T-helper 22 cell (primary cell): ENCODE measurements at places on chromosomes 2 and 18.

DNA sequence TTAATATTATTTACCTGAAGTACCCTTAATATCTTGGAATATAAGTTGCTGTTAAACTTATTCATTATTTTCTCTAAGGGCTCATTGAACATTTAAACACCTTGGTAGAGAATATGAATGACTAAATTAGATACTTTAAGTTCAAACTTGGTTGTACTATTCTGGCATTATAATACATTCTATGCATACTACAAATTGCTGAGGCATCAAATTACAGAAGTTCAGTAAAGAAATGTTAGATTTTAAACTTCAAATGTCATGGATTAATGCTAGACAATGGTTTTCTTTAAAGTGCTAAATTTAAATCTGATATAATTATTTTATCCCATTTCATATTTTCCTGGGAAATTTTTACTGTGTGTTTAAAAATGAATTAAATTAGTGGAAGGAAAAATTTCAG, 63.1 kb downstream of the CDCA7 start:
- DNase-seq = no peak

DNA sequence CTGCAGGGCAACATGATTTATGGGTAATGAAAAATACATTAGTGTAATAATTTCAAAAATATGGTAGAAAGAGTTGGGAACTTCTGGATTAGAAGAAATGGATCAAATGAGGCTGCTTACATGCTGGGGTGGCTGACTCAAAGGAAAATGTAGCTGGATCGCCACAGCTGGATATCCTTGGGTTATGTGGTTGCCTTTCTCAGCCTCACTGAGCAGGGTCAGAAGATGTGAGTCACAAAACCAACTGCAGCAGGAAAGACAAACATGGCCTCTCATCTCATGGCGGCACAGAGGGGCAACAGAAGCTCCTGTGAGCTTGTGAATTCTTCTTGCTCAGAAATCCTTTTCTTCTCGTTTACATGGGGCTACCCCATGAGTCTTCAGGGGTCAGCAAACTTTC, 317.1 kb upstream of the SPRED2 start:
- no peak for DNase-seq

DNA sequence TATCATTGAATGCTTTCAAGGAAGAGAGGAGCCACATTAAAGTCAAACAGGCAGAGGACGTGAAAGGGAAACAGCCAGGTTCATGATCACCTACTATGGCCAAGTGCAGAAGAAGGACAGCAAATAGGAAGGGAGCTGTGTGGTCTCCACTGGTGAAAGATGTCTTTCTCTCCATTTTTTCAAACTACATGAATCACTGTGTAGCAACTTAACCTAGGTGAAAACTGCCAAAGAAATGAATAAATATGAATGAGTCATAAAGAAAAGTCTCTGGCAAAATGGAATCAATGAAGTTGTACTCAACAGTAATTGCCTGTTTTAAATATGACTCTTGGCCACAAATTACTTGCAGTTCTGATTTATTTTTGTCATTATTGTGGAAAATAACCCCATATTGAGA, 452.6 kb upstream of the PKDCC start:
- no peak for DNase-seq

DNA sequence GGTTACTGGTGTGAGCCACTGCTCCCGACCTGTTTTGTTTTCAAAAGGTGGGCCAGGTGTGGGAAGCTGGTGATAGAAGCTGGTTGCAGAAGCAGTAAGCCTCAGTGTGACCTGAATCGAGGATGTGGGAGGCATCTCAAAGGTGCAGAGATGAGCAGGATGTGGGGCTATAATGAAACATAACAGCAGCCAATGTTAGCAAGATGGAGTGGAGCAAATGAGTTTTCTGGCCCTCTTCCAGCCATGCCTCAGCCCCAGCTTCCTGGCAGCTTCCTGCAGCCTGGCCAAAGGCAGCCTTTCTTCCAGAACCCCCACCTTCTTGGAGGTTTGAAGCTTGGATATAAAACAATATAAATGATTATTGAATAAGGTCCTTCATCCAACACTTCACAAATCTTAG, 184.8 kb downstream of the NCK2 start:
- peak; percentile 10 for DNase-seq

GRCh38 chr2:181252262-181253148, 204.7 kb upstream of the ITGA4 start:
- no peak for DNase-seq

GRCh38 chr18:58429442-58429841, 199.4 kb downstream of the ALPK2 start:
- DNase-seq = no peak
